ENCODE measurements at places on chromosomes 16 and 17.

DNA sequence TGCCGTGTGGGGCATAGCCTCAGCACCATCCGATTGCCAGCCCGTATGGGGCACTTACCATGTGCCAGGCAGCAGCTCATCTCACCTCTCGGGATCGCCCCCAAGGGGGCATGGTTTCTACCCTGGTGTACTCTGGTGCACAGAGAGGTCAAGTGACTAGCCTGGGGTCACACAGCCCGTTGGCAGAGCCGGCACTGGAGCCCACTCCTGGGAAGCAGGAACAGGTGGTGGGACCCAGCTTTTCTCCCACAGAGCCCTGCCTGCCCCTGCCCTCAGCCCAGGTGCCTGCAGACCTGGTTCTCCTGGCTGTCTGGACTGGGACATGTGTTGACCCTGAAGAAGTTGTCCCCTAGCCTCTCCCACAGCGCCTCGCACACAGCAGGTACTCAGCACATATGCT lies 141.8 kb upstream of the CIBAR2 start:
- DNase-seq, result no peak

- DNase-seq, result no peak
These were observed 247.8 kb upstream of the ERCC4 start for GRCh38 chr16:13672196-13672595.

- no peak for DNase-seq
These were observed 222.9 kb downstream of the CPPED1 start for GRCh38 chr16:12580809-12581208.

GRCh38 chr16:78566397-78567073 lies 467.1 kb downstream of the WWOX start:
- DNase-seq, result no peak

- DNase-seq, result no peak
These were observed 1.7 kb upstream of the DVL2 start for GRCh38 chr17:7235693-7236665.

DNA sequence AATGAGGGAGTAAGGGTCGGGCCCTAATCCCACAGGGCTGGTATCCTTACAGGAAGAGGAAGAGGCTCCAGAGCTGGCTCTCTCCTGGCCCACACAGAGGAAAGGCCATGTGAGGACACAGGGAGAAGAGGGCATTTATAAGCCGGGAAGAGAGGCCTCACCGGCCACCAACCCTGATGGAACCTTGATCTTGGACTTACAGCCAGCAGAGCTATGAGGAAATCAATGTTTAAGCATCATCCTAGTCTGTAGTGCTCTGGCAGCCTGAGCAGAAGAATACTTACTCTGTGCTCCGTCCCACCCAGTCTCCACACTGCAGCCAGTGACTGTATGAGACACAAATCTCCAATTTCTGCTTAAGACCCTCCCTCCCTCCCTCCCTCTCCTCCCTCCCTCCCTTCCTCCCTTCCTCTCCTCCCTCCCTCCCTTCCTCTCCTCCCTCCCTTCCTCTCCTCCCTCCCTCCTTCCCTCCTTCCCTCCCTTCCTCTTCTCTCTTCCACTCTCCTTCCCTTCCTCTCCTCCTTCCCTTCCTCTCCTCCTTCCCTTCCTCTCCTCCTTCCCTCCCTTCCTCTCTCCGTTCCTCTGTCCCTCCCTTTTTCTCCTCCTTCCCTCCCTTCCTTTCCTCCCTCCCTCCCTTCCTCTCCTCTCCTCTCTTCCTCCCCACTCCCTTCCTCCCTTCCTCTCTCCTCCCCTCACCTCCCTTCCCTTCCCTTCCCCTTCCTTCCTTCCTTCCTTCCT lies 8.9 kb upstream of the TMEM220 start:
- no peak for DNase-seq

- peak; percentile 59 for DNase-seq
These were observed 4.7 kb upstream of the IL17C start for GRCh38 chr16:88633684-88634140.

DNA sequence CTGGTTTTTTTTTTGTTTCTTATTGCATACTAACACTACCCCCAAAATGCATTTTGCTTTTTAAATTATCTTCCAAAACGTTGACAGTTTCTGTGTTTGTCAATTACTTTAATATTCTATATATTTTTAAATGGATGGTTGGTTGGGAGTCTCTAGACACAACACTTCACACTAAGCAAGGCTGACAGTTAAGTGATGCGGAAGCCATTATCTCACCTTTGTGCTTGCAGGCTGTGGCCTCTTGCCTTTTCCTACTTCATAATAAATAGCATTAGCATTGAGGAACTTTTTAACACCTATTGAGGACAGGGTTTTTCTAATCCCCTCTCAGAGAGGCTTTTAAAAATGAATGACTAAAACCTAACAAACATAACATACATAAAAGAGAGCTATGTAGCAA lies 280.8 kb upstream of the TBX2 start:
- DNase-seq, result no peak

GRCh38 chr16:89583895-89584644 lies 8.5 kb downstream of the CPNE7 start:
- DNase-seq, result no peak

GRCh38 chr16:50960517-50961202 lies 190.4 kb downstream of the SALL1 start:
- no peak for DNase-seq

DNA sequence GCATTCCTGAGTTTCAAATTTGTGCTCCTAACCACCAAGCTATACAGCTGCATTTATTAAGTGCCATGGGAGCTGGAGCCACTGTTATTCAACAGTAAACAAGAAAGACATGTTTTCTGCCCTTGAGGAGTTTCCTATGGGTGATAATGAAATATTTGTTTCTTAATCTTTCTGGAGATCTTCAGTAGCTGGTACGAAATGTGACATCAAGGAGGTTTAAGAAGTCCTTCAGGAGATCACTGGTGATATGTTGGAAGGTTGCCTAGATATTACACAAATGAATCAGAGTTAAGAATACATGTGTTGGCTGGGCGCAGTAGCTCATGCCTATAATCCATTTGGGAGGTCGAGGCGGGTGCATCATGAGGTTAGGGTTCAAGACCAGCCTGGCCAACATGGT lies 14.9 kb downstream of the RHOT1 start:
- DNase-seq, result no peak

GRCh38 chr17:77326076-77326591 lies 185.4 kb downstream of the SEC14L1 start:
- peak; percentile 34 for DNase-seq

- DNase-seq, result no peak
These were observed 131.6 kb downstream of the CHD9NB start for GRCh38 chr16:52921104-52921503.

GRCh38 chr16:69796285-69797118 lies 34.4 kb downstream of the WWP2 start:
- DNase-seq, result peak; percentile 17

DNA sequence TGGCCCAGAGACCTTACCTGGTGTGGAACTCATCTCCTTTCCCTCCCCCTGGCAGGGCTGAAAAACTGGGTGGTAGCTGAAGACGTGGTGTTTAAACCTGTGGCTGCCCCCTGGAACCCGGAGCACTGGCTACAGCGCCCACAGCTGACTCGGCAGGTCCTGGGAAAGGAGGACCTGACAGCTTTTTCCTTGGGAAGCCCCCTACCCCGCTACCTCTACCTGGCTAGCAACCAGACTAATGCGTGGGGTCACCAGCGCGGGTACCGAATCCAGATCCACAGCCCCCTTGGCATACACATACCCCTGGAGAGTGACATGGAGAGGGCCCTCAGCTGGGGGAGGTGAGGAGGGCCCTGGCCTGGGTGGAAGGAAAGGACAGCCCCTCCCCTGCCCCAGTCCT lies 2.0 kb upstream of the AOC3 start:
- no peak for DNase-seq

- DNase-seq, result no peak
These were observed 7.4 kb downstream of the FAM171A2 start for GRCh38 chr17:44356241-44356640.

DNA sequence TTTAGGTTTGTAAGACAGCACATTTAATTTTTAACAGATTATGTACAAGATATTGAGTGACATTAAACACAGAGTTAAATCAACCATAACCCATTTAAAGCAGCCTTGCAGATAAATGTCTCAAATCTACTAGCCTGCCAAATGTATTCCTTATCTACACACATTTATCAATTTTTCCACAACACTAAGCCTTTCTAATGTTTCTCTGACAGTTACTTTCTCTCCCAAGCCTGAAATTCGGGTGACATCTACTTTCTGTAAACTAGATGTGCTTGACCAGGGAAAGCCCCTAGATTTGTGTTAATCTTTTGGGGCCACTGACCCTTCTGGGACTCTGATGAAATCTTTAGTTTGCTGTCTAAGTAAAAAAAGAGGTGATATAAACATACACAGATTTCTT lies 69.0 kb downstream of the CDH13 start:
- no peak for DNase-seq

GRCh38 chr16:57815987-57816745 lies 13.9 kb upstream of the KIFC3 start:
- DNase-seq, result peak; percentile 49

DNA sequence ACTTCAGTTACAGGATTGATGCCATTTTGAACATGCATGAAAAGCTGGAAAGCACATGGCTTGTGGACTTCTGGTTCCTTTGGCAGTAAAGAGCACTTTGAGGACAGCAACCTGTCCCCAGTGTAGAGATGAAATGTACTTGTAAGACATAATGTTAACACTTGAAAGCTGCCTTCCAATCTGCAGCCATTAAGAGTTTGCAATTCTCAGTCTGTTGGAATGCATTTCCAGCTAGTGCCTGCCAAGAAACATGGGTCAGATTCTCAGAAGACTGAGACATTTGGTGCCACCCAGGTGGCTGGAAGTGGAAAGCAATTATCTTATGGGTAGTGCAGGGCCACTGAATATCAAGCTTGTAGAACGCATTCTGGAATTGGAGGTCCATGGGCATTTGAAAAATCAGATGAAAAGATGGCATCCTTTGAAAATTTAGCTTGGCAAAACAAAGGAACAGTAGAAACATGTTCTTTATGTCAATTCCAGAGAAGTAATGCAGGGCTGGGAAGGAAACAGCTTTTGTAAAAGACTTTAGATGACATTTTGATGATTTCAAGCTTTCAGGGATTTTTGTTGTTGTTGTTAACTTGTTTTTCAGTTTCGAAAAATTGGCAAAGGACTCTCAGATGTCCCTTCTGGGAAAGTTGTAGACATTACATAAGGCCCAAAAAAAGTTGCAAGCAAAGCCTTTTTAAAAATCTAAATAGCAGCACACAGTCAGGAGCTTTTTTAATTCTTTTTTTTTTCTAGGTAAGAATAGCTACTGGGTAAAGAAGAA lies 147.0 kb downstream of the ABCA8 start:
- no peak for DNase-seq

GRCh38 chr17:41650794-41651624 lies 26.6 kb upstream of the KRT17 start:
- DNase-seq, result no peak

- no peak for DNase-seq
These were observed 9.6 kb downstream of the FTO start for GRCh38 chr16:53713403-53714204.

GRCh38 chr16:2253293-2253692 lies 1.9 kb upstream of the ECI1 start:
- no peak for DNase-seq

- DNase-seq, result no peak
These were observed 22.7 kb upstream of the ATP5MC1 start for GRCh38 chr17:48869821-48870318.

DNA sequence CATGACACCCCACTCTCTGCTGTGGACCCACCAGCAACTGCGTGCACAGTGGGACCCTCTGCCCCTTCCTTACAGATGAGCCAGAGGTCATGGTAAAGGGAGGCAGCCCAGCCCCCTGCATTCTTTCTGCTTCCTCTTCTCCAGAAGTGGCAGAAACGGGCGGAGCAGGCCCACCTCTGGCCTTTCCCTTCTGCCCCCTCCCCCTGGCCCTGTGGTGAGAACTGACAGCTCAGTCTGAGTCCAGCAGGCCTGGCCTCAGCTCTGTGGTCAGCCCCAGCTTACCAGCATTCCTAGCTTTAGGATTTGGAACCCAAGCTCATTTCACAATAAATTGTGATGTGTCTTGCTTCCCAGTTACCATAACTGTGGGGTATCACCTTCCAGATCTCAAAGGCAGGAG lies 4.8 kb upstream of the ANKRD11 start:
- DNase-seq, result no peak

GRCh38 chr16:1825864-1826690 lies 548 bp downstream of the HAGH start:
- DNase-seq, result peak; percentile 57

GRCh38 chr17:50637829-50638605 lies 3.3 kb downstream of the ABCC3 start:
- DNase-seq, result no peak

GRCh38 chr16:56140645-56141044 lies 50.6 kb upstream of the GNAO1 start:
- DNase-seq, result no peak

DNA sequence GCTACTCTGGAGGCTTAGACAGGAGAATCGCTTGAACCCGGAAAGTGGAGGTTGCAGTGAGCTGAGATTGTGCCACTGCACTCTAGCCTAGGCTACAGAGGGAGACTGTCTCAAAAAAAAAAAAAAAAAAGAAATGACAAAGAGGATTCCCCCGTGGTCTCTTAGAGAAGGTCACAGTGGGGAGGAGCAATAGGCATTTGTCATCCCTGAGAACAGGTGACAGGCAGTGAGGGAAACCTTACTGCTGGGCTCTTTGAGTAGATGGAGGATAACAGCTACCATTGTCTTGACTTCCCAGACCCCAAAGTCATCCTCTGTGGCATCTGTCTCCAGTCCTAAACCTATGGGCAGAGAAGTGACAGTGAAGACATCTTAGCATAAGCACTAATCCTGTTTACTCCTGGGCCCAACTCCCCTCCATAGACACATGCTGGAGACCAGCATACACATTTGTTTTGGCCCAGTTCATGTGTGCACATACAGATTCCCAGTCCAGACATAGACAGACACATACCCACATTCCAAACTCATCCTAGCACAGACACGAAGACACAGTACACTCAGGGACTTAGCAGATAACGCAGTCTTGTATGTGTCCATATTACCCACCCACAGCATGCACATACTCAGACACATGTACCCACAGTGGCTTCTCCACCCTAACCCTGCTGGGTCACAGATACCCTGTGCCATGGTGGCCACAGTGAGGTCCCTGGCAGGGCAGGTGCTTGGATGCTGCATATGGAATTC lies 2.7 kb downstream of the ESRP2 start:
- DNase-seq, result no peak

- DNase-seq, result no peak
These were observed 81.4 kb upstream of the FOXF1 start for GRCh38 chr16:86428729-86429517.

DNA sequence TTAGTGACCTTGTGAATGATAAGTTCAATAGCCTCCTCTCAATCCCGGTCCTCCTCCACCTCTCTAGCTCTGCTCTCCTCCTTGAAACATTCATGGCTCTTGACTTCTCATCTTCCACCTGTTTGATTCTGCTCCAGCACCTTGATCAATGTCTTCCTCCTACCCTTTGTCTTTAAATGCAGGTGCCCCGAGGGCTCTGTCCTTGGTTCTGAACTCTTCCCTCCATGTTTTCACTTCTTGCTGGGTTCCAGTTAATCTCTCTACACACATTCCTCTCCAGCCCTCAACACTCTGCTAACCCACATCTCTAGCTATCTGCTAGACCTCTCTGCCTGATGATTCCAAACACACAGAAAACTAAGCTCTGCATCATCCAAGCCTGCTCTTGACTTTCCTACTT lies 13.4 kb downstream of the CD300E start:
- no peak for DNase-seq

- no peak for DNase-seq
These were observed 214.6 kb downstream of the SNX29 start for GRCh38 chr16:12191102-12191501.

All from activated gamma-delta T cell treated with Interleukin-2 at 50 U/mL for 16 hours (primary cell).